ENCODE measurements at places on chromosomes 12 and 14.
A peak's percentile ranks its signal among the peaks of the same experiment; 100 is the strongest.

DNA sequence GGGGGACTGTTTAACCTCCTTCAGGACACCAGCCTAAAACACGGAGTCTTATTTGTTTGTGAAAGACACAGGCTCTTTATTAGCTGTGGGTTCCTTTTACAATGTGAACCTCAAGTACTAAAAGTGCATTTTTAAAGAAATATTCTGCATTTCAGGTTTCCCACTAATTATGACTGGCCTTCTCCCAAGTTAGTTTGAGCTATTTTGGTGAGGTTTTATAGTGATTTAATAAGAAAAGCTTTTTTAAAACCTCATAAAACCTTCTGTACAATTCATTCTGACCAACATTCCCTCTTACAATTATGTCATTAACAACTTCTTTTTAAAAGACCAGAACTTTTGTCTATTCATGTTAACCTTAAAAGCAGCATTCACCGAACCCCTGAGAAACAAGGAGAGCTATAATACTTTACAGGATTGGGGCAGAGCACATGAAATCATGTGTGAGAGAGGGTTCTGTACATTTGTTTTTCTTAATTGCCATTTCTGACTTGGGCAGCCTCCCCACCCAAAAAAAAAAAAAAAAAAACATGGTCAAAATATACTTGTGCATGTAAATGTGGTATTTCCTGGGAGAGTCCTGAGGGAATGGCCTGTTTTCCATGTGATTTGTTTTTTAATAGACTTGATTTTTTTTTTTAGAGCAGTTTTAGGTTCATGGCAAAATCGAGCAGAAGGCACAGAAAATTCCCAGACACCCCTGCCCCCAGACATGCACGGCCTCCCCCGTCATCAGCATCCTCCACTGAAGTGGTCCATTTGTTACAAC, 169.5 kb downstream of the CHST11 start:
- DNase-seq: no peak

- DNase-seq: no peak
These were observed 314.9 kb upstream of the TMTC1 start for GRCh38 chr12:30098677-30099076.

- no peak for DNase-seq
These were observed 18.9 kb upstream of the GPR132 start for GRCh38 chr14:105083926-105084685.

DNA sequence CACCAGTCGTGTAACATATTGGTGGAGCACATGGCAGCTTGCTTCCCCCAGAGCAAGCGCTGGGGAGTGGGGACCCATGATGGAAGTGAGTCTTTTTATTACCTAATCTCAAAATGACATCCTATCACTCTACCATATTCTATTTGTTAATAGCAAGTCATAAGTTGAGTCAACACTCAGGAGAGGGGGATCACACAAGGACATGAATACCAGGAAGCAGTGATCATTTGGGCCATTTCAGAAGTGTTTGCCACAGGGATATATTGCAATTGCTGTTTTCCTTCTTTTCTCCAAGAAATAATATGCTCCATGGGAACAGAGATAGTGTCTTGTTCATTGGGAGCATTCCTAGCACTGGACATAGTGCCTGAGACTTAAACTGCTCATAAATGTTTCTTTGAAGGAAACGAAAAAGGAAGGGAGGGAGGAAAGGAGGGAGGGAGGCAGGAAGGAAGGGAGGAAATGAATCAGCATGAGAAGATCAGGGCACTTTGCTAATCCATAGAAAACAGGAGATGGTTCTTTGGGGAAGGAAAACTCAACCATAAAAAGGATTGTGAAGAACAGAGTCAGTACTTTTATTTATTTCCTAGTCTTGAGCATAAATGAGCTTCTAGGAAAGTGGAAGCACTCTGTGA, 39.2 kb upstream of the EEA1 start:
- DNase-seq: peak; percentile 65

DNA sequence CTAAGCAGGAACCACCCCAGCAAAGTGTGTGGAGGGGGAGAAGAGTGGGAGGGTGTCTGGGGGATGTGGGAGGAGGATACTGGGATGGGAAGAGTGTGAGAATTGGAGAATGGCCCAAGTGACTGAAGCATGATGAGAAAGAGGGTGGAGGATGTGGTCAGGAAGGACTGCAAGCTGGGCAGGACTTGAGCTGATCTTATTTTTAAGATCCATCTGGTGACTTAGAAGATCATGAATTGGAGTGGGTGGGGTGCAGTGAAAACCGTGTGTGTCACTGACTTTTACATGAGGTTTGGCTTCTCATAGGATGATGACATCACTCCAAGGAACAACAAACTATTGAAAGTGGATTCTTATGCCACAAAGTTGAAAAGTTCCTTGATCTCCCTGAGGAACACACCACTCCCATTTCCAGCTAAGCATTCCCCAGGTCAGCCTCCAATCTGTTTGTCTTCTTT, 287.5 kb downstream of the GALC start:
- DNase-seq: no peak

DNA sequence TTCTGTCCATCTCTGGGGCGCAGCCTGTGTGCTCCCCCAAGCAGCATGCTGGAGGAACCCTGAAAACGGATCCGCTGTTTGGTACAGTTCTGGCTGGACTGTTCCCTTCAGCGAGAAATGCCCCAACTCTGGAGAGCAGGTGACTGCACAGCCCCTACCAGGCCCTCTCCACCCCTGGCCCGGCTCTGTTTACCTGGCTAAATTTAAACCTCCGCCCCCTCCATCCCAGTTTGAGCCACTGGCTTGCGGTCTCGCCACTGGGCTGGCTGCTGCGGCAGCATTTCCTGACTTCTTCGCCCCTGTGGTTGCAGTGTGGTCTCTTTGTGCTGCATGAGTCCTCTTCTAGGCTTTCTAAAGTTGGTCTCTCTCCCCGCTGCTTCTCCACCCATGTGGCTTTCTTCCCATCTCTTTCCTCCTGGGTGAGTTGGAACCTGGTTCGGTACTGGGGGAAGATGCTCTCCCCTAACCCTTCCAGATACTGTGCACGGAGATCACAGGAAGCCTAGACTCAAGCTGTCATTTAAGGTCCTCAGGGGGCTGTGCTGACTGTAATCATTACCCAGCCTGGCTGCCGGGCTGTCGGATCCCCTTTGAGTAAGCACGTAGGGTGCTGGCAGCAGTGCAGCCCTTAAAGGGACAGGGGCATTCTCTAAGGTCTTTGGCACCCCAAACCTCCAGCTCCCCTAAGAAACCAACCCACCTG, 60.6 kb downstream of the FBXL14 start:
- peak; percentile 40 for DNase-seq

Data from HCEC 1CT (cell line).